ENCODE measurements at places on chromosomes 4 and X.

DNA sequence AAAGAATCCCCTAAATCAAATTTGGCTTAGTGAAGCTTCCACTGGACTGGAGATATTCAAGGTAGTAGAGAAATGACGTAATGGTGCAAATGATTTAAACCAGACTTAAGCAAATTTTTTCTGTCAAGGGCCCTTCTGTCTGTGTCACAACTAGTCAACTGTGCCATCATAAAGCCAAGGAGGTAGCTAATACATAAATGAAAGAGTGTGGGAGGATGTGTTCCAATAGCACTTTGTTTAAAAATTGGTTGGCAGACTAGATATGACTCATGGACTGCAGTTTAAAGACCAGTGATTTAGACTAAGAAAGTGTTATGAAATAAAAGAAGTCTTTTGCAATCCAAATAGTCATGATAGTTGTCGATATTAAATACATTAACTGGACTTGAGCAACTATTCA lies 24.3 kb upstream of the TEX13C start:
- DNase-seq = no peak

- DNase-seq = no peak
Measured at GRCh38 chr4:184313058-184313581, 95.4 kb upstream of the ENPP6 start.

DNA sequence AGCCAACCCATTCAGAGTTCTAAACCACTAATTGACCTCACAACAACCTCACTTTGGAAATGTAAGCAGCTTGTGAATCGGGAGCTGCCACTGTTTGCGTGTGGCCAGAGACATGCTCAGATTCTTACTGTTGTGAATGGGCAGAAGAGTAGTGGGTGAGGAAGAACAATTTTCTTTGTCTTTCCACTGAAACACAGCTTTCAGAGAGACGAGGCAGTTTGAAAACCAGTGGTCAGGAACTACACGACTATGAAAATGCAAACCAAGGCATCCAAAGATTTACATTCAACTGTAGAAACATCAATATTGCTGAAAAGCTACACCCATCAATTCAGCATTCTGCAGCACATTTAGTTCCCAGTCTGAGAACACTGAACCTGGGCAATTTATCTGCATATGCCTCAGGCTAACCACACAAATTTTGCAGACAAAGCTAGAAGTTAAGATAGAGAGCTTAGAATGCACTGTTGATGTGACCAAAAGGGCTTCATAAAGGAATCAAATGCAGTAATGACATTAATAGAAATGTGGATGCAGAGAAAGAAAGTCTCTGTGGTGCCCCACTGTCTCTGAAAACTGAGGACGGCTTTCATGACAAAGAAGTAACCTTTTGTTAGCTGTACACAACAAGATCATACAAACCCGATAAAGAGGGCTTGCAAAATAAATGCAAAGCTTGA lies 134.3 kb downstream of the APBB2 start:
- DNase-seq = no peak

GRCh38 chr4:185469580-185470154 lies 1.9 kb downstream of the CCDC110 start:
- peak; percentile 7 for DNase-seq

DNA sequence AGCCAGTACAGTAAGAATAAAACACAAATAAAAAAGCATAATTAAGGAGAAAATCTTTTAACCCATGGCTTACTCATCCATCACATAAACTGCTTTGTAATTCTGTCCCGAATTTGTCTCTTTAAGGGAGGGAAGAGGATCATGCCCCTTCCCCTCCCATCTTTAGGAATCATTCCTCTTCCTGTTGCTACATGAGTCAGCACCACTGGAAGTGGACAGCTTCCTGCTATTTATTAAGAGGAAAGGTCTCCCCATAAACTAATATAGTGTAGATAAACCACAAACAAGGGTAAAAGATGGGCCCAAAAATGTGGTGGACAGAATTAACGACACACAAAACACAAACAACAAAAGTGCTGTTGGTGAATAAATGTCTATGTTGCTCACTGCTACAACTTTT lies 75.8 kb downstream of the PPP3CA start:
- no peak for DNase-seq

DNA sequence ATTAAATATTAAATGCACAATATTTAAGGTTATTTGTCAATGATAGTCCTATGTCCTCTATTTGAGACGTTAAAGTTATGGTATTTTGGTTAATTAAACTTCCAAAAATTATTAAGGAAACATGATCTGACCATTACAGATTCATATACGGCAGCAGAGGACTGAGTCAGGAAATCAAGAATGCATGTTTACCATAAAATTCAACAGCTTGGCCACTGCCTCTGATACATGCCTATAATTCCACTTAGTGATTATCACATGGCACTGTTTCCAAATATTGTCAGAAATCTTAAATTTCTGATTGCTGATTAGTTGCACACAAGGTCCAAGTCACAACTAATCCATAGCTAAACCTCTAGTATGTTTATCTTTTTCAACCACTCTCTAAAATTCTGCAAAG lies 232.2 kb upstream of the UGT8 start:
- no peak for DNase-seq

- no peak for DNase-seq
Measured at GRCh38 chr4:42381666-42382065, 15.6 kb upstream of the SHISA3 start.

- no peak for DNase-seq
Measured at GRCh38 chr4:77284036-77284435, 127.0 kb downstream of the CCNG2 start.

- no peak for DNase-seq
Measured at GRCh38 chr4:15501941-15502340, 32.3 kb downstream of the CC2D2A start.

DNA sequence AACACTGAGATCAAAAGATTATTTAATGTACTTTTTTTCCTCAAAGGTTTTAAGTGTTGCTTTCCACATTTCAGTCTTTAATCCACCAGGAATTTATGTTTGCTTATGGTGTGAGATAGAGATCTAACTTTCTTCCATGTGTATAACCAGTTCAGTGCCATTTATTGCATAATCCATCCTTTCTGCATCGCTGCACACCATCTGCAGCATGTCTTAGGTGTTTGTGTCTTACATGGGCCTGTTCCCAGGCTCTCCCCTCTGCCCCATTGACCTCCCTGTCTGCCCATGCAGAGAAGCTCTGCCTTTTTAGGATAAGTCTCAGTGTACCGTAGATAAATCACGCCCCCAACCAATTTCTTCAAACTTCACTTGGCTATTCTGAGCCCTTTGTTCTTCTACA lies 30.3 kb downstream of the NSDHL start:
- no peak for DNase-seq

- DNase-seq = no peak
Measured at GRCh38 chrX:82589410-82589809, 918.7 kb upstream of the POU3F4 start.

- DNase-seq = no peak
Measured at GRCh38 chr4:8291701-8292477, 22.3 kb downstream of the HTRA3 start.

GRCh38 chr4:62490635-62491034 lies 1290.5 kb downstream of the ADGRL3 start:
- DNase-seq = no peak

GRCh38 chr4:80101071-80101791 lies 28.2 kb upstream of the ANTXR2 start:
- no peak for DNase-seq

- no peak for DNase-seq
Measured at GRCh38 chrX:115402299-115402698, 112.8 kb downstream of the LUZP4 start.

- no peak for DNase-seq
Measured at GRCh38 chr4:127179256-127180087, 453.3 kb upstream of the INTU start.

GRCh38 chrX:23525531-23525930 lies 141.8 kb upstream of the PRDX4 start:
- no peak for DNase-seq

GRCh38 chr4:44760142-44760898 lies 34.0 kb upstream of the GNPDA2 start:
- DNase-seq = peak; percentile 24

DNA sequence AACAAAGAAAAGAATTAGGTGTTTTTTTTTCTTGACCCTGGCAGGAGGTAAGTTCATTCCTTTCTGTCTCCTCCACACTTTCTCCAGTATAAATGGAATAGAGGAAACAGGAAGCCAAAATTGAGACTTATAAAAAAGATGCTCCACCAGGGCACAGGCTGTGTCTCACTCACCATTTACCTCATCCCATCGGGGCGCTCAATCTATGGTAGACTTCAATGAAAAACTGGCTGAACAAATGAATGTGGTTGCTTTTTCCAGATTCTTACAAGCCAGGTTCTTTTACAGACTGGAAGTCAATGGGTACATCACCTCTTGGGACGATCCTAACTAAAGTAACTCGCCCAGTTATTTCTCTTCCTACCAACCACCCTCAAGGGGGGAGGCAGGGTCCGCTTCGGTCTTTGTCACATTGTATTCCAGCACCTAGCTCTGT lies 685 bp downstream of the COMMD8 start:
- no peak for DNase-seq

- no peak for DNase-seq
Measured at GRCh38 chr4:24078347-24078962, 188.6 kb upstream of the PPARGC1A start.

GRCh38 chr4:122766353-122766705 lies 33.8 kb downstream of the BBS12 start:
- no peak for DNase-seq

- DNase-seq = no peak
Measured at GRCh38 chr4:171812665-171813525, at the start of gene GALNTL6. Gene GALNTL6, plus strand, starts transcription at chr4:171813404.

DNA sequence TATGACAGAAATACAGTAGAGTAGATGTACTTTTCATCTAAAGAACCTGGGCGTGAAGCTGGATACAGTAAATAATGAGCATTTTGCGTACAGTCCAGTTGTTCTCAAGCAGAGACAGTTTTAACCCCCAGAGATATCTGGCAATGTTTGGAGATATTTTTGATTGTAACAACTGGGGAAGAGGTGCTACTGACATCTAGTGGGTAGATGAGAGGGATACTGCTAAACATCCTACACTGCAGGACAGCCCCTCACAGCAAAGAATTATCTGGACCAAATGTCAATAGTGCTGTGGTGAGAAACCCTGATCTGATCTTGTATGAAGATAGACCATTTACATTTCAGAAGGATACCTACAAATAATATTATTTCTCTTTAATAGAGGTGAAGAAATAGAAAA lies 200.2 kb upstream of the FAM47A start:
- no peak for DNase-seq

DNA sequence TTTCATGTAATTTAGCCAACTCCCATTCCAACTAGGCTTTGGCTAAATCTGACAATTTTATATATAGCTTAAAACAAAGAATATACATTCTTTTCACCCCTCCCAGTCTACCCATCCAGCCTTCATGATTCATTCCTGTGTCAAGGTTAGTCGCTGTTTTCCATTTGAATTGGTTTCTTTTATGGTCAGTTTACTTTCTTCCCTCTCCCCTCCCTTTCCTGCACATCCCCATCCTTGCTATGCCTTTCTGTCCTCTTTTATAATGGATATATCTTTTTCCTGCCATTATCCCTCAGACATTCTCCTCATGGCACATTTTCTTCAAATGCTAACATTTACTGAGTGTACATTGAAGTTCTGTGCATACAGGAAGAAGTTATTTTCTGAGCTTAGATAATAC lies 4.7 kb downstream of the ZXDB start:
- DNase-seq = no peak

DNA sequence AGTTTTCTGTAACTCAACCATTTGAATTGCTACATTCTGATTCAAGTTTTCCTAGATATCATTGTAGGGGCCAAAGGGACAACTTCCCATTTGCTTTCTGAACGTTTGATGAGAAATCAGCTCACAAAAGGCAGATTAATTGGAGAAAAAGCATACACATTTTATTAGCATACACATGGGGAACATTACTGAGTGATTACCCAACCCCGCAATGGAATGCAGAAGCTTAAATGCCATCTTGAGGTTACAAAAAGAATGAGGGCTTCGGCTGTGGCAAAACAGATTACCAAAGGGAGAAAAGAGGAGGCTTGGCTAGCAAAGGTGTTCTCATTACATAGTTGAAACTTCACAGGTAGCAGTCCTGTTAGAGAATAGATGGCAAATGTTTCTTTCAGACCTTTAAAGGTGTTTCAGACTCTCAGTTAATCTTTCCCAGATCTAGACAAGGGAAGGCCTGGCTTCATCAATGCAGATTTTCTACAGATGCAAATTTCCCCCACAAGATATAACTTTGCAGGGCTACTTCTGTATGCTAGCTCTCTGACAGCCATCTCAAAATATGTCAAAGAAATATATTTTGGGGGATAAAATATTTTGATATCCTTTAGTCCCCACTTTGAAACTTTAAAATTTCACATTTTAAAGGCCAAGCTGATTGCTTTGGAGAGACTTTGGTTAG lies 26.5 kb upstream of the HERC6 start:
- DNase-seq = no peak

DNA sequence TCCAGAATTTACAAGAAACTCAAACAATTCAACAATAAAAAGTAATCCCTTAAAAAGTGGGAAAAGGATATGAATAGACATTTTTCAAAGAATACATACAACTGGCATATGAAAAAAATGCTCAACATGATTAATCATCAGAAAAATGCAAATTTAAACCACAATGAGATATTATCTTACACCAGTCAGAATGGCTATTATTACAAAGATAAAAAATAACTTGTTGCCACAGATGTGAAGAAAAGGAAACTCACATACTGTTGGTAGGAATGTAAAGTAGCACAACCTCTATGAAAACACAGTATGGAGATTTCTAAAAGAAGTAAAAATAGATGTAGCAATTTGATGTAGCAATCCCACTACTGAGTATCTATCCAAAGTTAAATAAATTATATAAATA lies 65.1 kb upstream of the DIAPH2 start:
- DNase-seq = no peak
